ENCODE measurements at places on chromosomes 6 and 20. TPM values are rescaled to one million over a fixed set of nuclear protein-coding genes. Genes with fewer than 3 reads are reported as not detected.

Gene EYS
- under 0.01 TPM for total RNA-seq

Gene ARG1
- total RNA-seq = not detected

Gene PLAGL2
- 2.8 TPM for total RNA-seq

Gene HCRTR2
- not detected for total RNA-seq

Measured in lung microvascular endothelial cell (primary cell).